Activated naive CD8-positive, alpha-beta T cell treated with anti-CD3 and anti-CD28 coated beads, Interleukin-2, amount 50 U/mL, for 16 hours (primary cell): ENCODE measurements at places on chromosomes 1 and 21.

DNA sequence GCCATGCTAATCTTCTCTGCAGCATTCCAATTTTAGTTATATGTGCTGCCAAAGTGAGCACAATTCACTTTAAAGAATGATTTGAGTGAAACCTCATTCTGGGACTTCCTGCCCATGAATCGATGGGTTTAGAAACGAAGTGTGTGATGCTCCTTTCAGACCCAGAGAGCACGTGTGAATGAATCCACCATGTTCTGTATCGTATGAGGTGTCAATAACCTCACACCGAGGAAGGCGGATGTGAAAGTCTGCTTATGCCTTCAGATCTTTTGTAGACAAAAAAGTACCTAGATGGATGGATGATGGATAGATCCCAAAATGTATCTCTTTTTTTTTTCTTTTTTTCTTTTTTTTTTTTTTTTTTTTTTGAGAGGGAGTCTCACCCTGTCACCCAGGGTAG lies 13.8 kb downstream of the UBASH3A start:
- DNase-seq: no peak

- no peak for DNase-seq
Observed at GRCh38 chr21:19475525-19475924, 1071.9 kb upstream of the TMPRSS15 start.

DNA sequence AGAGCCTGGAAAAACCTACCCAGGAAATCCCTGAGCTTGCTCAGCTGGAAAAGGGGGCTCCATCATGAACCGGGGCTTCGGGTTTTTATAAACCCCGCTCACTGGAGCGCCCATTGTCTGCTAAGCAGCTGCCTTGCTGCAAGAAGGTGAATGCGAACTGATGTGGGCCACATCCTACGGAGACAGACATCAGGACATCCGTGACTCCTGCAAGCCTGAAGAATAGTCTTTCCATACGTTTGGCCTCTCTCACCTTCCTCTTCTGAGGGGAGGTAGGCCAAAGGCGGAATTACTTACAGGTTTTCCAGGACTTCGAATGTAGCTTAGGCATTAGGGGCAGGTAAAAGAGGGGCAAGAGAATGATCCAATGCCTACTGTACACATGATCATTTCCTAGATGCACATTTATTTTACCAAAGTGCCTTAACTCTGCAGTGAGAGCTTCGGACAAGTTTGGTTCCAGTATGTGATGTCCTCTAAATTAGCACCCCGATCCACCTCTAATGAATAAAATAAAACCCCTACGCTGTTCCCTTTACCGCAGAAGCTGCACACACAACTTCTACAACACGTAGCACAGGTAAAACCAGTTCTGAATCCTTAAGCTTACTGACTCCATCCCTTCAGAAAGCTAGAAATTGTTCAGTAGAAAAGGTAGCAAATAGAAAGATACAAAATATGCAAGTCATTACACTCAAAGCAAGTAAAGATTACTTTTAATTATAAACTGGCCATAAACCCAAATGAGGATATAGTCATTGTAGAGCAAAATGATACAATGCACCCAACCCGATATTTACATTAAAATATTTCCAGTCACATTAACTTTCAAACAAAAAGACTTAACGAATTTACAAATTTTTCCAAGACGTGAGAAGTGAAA lies 866 bp upstream of the SORT1 start:
- DNase-seq: no peak

GRCh38 chr1:227541129-227541528 lies 22.2 kb upstream of the ZNF678 start:
- no peak for DNase-seq

DNA sequence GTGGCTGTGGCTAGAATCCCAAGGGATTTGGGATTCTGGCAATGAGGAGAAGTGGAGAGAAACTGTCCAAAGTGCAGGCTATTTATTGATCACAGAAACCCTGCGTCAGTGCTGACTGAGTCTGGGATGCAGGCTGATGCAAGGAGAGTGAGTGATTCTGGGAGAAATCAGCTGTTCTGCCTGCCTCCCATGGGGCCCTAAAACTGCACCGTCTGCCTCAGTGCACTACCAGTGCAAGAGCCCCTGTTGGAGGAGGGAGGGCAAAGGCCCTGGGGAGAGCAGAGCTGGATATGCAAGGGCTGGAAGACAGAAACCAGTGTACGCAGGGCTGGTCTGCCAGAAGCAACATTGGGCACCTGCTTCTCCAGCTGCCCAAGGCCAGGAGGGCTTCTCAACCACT lies 42.6 kb downstream of the C1orf198 start:
- no peak for DNase-seq

GRCh38 chr1:116474921-116475849 lies 95.6 kb downstream of the CD58 start:
- no peak for DNase-seq

DNA sequence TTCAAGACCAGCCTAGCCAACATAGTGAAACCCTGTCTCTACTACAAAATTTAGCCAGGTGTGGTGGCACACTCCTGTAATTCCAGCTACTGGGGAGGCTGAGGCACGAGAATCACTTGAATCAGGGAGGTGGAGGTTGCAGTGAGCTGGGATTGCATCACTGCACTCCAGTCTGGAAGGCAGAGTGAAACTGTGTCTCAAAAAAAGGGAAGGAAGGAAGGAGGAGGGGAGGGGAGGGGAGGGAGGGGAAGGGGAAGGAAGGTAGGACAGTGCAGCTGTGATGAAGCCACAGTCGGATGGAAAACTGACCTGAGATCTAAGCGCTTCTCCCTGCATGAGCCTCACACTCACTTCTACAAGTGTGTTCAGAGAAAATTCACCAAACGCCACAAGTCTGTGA lies 22.0 kb upstream of the FHAD1 start:
- DNase-seq: no peak

DNA sequence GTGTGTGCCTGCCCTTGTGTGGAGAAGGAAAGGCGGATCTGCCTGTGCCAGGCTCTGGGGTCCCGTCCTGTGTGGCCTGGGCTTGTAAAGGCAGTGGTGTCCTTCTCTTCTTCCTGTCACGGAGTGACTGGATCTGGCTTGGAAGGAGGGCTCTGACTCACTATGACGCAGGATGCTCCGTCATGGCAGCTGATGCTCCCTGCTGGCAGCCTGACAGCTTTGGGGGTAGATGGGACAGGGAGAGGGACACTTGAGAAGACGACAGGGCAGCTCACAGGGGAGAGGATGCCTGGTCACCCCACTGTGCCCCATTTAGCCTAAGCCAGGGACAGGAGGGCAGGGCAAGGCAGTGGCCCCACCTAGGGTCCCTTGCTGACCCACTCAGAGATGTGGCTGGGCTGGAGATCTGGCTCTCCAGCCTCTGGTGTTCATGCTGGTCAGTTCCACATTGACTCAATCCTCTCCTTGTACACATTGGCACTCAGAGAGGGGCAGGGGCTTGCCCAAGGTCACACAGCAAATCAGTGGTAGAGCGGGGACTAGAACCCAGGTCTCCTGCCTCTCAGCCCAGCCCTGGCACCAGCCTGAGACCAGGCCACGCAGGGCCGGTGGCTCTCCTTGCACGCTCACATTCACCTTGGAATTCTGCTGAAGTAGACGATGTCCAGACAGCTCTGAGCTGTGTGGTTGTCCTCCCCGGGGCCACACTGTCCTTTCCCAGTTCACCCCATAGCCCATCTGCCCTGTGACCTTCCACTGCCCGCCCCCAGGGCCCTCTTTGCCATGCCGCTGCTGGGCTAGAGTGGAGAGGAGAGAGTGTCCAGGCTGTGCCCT lies 2.8 kb upstream of the FAM131C start:
- DNase-seq: no peak

DNA sequence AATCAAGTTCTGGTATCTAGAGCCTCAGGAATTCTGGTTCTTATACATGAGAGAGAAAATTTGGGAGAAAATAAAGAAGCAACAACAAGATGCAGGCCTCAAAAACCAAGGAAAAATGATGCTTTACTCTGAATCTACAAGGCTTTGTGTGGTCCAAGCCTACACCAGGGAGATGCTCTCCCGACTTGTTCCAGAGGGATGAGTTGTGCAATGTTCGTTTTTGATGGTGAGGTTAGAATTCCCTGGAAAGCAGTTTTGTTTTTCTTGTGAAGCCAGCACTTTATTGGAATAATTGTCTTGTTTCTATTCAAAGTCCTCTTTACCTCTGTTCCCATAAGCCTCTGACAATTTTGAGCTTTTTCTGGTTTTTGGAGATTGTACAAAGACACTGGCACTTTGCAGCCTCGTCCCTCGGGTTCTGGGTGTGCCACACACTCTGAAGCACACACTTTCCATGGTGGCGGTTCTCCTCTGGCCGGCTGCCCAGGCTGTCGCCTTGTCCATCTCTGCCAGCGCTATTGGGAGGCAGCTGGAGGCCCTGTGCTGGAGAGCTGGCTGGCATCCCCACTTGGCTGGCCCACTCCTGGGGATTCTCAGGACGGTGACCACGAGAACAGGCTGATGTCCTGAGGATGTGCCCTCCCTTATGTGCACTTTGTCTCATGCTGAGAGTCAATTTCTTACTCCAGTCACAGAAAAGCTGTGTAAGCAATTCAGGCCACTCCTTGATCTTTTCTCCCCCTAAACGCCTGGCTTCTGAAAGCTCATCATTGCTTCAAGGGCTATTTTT lies 70.2 kb downstream of the EDEM3 start:
- DNase-seq: no peak

DNA sequence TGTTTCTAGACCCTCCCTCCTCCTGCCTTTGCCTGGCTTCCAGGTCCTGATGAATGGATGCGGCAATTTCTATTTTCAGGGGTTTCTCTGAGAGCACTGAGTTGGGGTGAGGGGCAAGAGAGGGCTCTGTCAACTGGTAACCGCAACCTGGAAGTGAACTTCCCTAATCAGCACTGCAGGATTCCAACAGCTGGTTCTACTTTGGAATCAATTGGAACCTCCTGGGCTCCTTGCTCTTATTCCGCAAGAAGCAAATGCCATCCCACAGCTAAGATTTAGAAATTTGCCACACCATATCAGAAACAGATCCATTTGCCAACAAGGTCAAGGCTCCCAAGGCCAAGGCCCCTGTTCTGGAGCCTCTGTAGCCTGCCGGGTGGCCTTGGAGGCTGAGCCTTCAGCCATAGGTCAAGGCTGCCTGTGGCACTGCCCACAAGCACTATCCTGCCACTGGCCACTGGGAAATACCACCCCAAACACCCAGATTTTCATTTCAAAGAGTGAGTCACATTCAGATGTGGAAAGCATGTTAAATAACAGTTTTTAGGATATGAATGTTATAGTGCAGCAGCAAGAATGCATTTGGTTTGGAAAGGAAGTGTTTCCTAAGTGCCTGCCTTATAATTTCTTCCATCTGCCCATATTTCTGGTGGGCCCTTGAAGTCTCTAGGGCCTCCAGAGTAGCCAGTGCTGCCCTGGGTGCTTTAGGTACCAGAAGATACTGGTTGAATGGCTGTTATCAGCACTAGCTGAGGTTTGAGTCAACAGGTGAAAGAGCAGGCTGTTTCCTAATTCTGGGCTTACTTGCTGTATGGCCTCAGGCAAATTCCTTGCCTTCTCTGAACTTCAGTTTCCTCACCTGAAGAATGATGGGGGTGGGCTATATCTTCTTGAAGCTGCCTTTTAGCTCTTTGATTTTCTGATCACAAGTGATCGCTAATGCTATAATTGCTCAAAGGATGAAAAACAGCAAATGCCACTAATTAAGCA lies 56.3 kb upstream of the JUN start:
- DNase-seq: no peak

DNA sequence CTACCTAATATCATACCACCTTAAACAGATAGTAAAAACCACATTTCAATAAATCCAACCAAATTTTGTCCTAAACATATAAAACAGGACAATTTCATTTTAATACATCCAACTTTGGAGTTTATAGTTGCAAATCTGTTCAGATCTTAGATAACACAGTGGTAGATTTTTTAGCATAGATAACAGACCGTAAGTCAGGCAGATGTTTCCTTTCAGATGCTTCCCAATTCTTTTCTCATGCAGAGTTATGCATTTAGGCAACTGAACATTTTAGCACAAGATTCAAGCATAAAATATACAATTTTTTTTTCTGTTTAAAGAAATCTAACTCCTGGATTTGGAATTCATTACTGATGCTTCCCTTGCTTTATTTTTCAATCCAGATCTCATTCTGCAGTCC lies 156.5 kb upstream of the ZNHIT6 start:
- DNase-seq: no peak

- DNase-seq: no peak
Observed at GRCh38 chr1:89589515-89589914, 43.4 kb upstream of the LRRC8C start.

DNA sequence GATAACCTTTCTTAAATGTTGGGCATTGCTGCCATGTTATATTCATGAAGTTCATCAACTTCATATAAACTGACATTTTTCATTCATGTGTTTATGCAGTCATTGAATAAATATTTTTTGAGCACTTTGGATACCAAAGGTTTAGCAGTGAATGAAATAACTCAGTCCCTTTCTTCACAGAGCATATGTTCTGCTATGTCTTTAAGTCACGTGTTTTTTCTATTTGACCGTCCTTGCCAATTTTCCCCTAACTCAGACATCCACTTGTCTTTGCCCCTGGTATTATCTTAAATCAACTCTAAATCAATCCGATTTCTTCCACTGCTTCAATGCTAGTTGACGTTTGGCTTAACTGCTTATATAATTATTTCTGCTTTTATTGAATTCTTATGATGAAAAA lies 16.6 kb downstream of the ADARB1 start:
- no peak for DNase-seq

- no peak for DNase-seq
Observed at GRCh38 chr1:94757931-94758330, 62.2 kb upstream of the SLC44A3 start.

- no peak for DNase-seq
Observed at GRCh38 chr1:183622013-183622412, 13.6 kb downstream of the ARPC5 start.

- no peak for DNase-seq
Observed at GRCh38 chr1:104746994-104747393, 997.3 kb downstream of the AMY1C start.

GRCh38 chr1:238985312-238985711 lies 401.1 kb upstream of the CHRM3 start:
- no peak for DNase-seq

GRCh38 chr21:28633839-28634555 lies 358.7 kb downstream of the LTN1 start:
- no peak for DNase-seq

DNA sequence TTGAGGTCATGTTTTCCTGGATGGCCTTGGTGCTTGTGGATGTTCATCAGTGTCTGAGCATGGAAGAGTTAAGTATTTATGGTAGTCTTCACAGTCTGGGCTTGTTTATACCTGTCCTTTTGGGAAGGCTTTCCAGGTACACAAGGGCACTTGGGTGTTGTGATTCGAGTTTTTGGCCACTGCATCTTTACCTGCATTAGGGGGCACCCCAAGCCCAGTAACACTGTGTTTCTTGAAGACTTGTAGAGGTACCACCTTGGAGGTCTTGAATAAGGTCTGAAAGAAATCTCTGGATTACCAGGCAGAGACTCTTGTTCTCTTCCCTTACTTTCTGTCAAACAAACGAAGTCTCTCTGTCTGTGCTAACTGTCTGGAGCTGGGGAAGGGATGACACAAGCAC lies 34.4 kb upstream of the ROR1 start:
- no peak for DNase-seq

DNA sequence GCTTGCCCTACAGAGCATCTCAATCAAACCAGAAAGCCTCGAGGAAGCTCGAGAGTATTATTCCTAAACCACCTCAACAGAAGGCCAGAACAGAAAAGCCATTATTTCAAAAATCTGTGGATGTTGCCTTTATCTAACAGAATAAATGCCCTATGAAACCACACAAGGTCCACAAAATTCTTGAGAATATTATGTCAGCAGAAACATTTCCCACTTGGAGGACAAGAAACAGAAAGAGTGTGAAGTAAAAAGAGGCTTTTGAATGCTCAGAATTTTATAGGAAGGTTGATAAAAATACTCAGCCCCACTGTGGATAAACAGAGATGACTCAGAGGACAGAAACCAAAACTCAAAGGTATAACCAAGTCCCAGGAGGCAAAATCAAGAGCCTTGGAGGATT lies 146.4 kb upstream of the LRRC7 start:
- no peak for DNase-seq
